ENCODE measurements at places on chromosomes 3 and 15.

DNA sequence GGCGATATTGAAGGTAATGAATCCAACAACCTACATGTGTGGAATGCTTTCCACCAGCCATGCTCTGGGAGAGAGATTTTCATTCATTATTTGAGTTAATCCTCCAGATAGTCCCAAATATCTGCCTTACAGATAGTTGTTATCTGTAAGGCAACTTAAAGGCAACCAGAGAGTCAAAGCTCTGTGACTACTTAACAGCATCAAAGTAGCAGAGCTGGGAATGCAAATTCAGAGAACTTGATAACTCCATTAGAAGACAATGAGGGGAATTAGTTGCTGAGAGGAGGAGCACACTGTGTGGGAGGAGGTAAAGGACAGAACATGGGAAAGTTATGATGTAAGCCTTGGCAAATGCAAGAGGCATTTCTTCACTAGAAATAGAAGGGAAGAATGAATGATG lies 10.5 kb upstream of the CRBN start:
- no peak for DNase-seq

GRCh38 chr15:86201313-86202008 lies 121.8 kb downstream of the AGBL1 start:
- DNase-seq, result no peak

DNA sequence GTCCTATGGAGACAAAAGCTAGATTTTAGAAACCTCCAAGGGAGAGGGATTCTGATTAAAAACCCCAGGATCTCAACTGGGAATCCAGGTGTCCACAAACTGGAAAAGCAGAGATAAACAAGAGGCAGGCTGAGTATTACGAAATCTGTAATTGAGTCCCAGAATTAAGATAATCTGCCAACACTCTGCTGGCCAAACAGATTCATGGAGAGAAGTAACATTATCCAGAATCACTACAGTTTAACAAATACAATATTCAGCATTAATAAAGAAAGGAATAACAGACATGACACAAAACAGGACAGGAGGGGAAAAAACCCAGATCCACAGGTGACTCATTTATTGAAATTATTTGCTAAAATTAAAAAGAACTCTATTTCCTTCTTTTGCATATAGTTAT lies 227.2 kb upstream of the NANOGP8 start:
- no peak for DNase-seq

DNA sequence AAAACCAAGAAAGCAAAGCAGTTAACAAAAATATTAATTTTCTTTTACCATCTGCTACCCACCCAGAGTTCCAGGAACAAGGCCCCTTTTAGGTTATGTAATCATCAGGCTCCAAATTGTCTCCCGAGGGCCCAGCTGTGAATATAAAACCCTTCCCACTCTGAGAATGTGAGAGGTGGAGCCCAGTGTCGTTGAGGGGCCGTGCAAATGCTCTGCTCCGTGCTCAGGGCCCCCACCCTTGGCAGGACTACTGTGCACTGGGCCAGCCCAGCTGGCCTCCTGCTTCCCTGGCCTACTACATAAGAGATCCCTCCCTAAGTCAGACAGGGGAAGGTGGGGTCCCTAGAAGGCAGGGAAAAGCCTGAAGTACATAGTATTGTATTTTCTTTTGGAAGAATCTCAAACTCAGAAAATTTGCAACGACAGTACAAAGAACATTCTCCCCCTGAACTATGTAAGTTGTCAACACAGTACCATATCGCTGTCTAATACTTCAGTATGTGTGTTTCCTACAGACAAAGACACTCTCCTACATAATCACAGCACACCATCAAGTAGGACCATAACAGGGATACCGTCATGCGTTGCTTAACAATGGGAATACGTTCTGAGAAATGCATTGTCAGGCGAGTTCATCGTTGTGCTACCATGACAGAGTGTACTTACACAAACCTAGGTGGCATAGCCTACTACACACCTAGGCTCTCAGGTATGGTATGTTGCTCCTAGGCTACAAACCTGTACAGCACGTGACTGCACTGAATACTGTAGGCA lies 4.4 kb upstream of the CLEC3B start:
- DNase-seq, result no peak

- no peak for DNase-seq
Measured at GRCh38 chr15:83889995-83890394, 236.1 kb downstream of the ADAMTSL3 start.

DNA sequence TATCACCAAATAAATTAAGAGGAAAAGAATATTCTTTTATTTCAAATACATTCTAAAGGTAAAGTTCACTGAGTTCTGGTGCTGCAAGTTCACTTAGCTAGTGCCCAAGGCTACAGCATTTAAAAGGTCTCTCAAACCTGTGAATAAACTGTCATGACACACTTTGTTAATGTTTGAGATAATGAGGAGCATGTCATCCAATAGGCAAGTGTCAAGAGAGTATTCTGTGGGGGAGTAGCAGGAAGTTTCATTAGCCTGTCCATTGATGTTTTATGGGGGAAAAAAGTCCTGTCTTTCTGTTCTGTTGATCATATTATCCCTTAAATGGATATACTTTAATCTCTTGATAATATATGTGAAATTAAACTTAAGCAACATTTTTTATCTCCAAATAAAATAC lies 4.0 kb downstream of the SPESP1 start:
- no peak for DNase-seq

GRCh38 chr3:15097891-15098290 lies 1.1 kb downstream of the RBSN start:
- no peak for DNase-seq

DNA sequence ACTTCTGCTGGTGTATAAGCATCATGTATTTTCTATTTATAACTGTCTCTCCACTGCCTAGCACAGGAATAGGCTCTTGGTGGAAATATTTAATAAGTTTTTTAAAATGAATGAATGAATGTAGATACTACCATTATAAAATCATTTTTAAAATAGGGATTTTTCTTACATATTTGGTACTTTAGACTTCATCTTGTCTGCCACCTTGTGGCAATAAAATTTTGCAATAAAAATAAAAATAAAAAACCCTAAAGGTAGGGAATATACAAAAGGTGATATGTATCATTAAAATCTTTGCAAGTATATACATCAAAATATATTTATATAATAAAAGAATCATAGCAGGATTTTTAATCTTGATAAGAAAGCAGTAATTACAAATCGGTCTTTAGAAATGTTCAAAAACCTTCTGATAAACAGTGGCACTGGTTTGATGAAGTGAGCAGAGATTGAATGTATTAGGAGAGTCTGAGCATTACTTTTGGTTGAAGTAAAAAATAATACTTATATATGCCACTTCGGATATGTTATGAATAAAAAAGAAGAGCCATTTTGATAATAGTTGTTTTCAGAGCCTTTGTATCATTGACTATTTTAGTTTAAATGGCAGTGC lies 95.2 kb downstream of the SPATA16 start:
- DNase-seq, result no peak

GRCh38 chr3:30085486-30085885 lies 520.9 kb upstream of the TGFBR2 start:
- no peak for DNase-seq

- no peak for DNase-seq
Measured at GRCh38 chr3:41363830-41364523, 164.7 kb downstream of the CTNNB1 start.

DNA sequence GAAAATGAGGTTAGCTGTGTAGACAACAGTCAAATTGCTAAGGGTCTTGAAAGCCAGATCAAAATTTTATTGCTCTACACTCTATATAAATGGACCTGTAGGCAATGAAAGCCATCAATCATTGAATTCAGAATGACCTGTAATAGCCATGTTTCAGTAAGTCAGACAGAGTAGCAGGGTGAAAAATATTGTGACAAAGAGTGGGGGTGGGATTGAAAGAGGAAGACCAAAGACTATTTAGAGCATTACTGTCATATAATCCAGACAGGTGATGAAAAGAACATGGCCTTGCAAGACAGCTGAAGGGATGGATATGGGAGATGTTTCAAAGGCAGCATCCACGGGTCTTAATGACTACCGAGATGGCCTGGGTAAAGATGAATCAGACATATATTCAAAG lies 22.2 kb downstream of the IFT57 start:
- no peak for DNase-seq

GRCh38 chr3:188095431-188095830 lies 58.5 kb upstream of the LPP start:
- no peak for DNase-seq

GRCh38 chr3:34742151-34742550 lies 897.2 kb upstream of the ARPP21 start:
- no peak for DNase-seq

DNA sequence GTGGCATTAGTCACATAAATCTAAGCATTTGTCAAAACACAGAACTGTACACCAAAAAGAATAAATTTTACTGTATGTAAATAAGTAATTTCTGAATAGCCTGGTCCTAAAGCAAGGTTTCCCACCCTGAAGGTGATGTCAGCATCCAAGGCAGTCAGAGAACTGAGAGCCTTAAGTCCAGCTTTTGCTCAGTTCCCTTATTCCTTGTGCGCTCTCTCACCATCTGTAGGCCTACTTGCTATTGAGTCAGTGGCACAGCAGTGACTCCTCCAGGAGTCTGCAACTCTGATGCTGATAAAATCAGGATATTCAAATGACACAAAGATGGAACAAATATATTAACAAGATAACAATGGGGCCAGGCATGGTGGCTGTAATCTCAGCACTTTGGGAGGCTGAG lies 22.3 kb downstream of the VPS39 start:
- DNase-seq, result no peak

GRCh38 chr3:52373676-52374075 lies 57.6 kb downstream of the DNAH1 start:
- no peak for DNase-seq

DNA sequence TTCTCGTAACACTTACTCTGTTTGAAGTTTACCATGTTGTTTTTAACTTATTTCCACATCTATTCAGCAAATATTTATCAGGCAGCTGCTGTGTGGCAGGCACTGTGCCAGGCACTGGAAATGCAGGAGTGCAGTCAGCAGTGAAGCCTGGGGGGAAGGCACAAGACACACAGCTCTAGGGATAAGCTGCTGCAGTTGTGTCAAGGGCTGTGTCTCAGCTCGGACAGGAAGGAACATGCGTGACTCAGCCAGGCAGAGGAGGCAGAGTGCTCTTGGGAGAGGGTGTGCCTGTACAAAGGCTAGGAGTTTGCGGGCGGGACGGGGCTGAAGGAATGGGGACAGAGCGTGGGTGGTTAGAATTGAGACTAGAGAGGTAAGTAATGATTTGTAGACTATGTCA lies 24.7 kb downstream of the LYSMD4 start:
- DNase-seq, result peak; percentile 51

DNA sequence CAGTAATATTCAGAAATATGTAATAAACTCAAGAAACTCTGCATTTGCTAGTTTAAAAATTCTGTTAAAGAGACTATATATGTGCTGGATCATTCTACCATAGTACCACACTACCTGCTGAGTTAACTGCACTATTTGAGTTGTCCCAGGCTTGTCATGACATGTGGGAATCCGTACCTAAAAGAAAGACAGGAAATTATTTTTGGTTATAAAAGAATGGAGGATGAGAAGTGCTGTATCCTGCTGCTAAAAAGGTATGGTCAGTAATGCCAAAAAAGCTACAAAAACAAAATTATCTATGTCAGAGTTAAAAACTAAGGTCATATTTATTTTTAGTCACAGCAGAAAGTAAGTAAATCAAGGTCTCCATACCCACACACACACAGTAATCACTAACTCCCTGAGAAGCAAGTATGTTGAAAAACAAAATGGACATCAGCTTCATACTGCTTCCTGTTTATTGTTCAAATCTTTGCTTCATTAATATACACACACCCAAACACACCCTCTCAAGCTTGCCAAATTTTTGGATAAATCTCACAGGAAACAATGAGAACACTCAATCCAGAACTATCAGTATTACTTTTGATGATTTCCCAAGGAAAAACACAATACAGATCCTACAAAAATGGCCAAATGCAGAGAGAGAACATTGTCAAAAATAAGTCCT lies 33.7 kb downstream of the DENND6A start:
- DNase-seq, result no peak

DNA sequence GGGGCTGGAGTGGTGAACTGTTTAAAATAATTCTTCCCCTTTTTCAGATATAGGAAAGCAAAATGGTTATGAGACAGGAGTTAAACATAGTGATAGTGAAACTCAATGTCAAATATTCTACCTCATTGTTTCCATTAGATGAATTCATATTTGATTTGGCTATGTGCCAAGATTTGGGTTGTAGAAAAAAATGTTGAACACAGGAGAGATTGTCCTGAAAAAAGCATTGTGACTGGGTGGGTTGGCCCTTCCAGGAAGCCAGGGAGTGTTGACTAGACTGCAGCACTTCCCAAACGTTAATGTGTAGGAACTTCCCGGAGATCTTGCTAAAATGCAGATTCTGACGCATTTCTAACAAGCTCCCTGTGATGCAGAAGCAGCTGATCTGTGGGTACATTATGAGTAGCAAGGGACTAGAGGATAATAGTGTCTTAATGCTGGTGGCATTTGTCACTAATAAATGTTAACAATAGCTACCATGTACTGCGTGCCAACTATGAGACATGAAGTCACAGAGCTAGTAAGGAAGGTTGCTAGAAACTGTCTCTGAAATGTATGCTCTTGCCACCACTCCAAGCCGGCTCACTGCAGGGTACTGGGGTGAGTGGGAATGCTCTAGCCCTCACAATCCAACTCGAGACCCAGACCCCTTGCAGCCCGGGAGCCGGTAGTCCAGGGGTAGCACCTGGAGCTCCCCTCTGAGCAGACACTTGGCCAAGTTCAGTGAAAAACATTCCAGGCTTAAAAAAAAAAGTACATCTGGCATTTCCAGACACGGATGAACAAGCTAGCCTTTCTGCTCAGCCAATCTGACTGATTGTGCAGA lies 120.6 kb downstream of the CD47 start:
- DNase-seq, result peak; percentile 51

- no peak for DNase-seq
Measured at GRCh38 chr3:197464794-197465193, 91.0 kb downstream of the BDH1 start.

DNA sequence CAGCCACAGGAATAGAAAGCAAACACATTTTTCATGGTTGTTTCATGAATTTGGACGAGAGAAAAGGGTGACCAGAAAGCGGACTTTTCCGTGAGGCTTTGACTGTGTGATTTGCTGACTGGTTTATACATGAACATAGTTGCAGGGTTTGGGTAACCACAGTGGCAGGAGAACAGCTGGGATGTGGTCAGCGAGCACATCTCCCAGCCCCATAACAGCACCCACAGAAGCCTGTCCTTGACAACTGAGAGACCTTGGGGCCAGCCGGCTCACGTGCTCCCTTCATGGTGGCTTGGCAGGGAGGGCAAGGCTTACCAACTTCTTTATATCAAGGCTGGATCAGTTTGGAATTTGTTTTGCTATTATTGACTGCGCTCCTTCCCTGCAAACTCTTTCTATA lies 13.2 kb upstream of the RGMA start:
- DNase-seq, result no peak

- no peak for DNase-seq
Measured at GRCh38 chr3:46489381-46489780, 8.4 kb upstream of the RTP3 start.

DNA sequence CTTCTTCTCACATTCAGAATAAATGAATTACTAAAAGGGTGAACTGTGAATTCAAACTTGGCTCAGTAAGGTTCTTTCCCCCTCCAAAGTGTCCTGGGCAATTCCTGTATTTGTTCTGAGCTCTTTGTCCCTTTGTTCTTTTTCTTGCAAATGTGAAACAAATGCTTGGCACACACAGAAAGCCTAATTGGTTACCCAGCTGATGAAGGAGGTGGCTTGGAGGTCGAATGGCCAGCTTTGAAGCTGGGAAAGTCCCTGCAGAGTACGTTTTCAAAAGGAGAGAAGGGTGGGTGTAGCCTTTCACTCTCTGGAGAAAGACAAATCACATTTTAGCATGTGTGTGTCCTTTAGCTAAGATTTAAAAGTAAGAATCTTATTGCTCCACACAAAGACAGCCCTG lies 154.4 kb downstream of the PEX5L start:
- DNase-seq, result peak; percentile 78
